ENCODE measurements at places on chromosomes 16 and 17.

- no peak for DNase-seq
These were observed 39.0 kb downstream of the DNAH17 start for GRCh38 chr17:78538033-78538776.

DNA sequence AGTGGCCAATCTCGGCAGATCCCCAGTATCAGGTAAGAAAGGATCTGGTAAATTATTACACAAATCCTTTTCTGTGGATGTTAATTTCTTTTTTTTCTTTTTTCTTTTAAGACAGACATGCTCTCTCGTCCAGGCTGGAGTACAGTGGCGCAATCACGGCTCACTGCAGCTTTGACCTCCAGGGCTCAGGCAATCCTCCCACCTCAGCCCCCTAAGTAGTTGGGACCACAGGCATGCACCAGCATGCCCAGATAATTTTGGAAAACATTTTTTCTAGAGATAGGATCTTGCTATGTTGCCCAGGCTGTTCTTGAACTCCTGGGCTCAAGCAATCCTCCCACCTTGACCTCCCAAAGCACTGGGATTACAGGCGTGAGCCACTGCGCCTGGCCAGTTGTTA lies 54.0 kb downstream of the GAS7 start:
- DNase-seq = no peak

DNA sequence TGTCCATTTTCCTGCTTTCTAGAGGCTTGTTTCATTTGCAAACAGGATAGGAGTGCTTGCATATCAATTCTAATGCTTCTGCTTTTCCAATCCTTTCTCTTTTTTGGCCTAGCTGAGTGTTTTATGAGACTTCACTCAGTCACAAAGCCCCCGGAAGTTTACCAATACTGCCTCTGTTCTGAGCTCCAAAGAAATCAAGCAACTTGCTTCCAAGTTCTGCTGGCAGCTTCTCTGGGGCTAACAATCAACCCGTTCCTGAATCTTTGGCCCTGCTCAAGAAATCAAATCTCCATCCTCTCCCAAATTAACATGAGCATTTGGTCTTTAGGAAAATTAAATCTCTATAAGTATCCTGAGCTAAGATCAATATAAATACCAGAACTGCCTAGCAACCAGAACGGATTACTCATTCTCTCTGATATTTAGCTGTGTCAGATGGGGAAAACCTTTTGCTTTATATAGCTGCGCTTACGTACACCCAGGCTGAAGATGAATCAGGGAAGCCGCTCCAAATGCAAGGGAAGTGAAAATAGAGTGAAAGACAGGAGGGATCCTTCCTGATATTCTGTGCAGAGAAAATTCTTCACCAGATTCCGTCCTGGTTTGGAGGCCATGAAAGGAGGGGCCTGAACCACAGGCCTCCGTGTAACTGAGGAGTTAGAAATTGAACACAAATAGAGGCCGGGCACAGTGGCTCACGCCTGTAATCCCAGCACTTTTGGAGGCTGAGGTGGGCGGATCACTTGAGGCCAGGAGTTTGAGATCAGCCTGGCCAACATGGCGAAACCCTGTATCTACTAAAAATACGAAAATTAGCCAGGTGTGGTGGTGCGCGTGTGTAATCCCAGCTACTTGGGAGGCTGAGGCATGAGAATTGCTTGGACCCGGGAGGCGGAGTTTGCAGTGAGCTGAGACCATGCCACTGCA lies 23.3 kb upstream of the GRB2 start:
- no peak for DNase-seq

- DNase-seq = no peak
These were observed 178.7 kb downstream of the CHD9NB start for GRCh38 chr16:52874042-52874441.

GRCh38 chr16:3096362-3096761 lies 2.7 kb downstream of the ZSCAN10 start:
- DNase-seq = no peak

- no peak for DNase-seq
These were observed 16.0 kb downstream of the HOXB4 start for GRCh38 chr17:48561884-48562810.

DNA sequence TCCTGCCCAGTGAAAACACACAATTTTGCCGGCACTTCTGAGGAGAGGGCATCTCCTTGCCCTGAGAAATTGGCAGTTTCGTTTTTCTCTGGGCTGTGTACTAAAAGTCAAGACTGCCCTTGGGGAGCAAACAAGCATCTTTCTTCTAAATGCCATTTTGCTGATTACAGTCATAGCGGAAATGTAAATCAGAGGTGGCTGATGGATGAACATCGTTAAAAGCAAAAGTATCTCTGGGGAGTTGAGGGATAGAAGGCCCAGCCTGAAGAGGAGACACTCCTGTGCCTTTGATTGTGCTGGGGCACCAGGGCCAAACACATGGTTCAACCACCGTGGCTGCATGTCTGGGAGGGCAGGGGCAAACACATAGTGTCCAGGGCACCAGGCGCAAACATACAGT lies 49.8 kb downstream of the ABCC12 start:
- DNase-seq = no peak

GRCh38 chr16:88578446-88579313 lies 8.5 kb downstream of the ZC3H18 start:
- DNase-seq = no peak

DNA sequence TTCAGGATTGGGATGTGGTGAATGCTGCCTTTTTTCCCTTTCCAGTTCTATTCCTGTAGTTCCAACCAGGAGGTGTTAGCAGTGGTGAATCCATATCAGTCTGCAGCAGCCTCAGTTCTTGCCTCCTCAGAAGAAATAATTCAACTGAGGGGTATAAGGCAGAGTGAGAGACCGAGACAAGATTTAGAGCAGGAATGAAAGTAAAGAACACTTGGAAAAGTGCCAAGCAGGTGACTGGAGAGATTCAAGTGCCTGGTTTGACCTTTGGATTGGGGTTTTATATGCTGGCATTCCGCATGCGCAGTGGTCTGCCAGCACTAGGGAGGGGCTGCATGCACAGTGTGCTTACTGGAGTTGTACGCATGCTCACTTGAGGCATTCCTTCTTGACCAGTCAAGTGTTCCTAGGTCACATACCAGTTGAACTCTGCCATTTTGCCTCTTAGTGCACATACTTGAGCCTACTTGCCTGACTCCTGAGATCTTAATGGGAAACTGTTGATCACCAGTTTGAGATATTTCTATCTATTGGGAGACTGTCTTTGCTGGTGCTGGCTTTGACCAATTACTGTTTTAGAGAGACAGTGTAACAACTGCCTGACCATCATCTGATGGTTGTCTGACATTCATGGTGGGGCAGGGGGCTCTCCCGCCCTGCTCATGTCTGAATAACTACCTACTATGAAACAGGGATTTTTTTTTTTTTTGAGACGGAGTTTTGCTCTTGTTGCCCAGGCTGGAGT lies 680 bp upstream of the CCL15 start:
- DNase-seq = peak; percentile 10

- no peak for DNase-seq
These were observed 4.9 kb upstream of the FZD2 start for GRCh38 chr17:44552361-44552760.

- DNase-seq = no peak
These were observed 3.9 kb upstream of the PHAF1 start for GRCh38 chr16:67105881-67106280.

- DNase-seq = no peak
These were observed 215.1 kb upstream of the ASIC2 start for GRCh38 chr17:33508215-33508614.

- DNase-seq = no peak
These were observed 20.4 kb downstream of the OTOA start for GRCh38 chr16:21684199-21684598.

- no peak for DNase-seq
These were observed 31.3 kb downstream of the SPOP start for GRCh38 chr17:49646391-49647255.

- no peak for DNase-seq
These were observed 11.9 kb downstream of the CDK5RAP3 start for GRCh38 chr17:47982645-47983390.

- DNase-seq = no peak
These were observed 113.4 kb upstream of the RCVRN start for GRCh38 chr17:10018461-10018891.

DNA sequence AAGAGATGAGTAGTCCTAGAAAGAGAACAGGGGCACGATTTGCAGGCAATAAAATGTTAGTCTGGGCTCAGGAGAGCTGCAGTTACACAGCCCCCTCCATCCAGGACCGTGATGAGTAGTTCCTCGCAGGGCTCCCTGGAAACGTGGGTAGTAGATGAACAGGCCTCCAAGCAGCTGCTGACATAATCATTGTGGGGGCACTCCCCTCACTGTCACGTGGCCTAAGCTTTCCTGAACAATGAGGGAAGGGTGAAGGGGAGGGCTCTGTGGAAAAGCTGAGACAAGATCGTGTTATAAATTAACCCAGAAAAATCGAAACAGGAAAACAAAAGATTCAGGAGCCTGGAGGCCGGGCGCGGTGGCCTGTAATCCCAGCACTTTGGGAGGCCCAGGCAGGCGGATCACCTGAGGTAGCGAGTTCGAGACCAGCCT lies 1.3 kb upstream of the PER1 start:
- no peak for DNase-seq

- DNase-seq = no peak
These were observed 15.0 kb upstream of the CPD start for GRCh38 chr17:30363715-30364202.

DNA sequence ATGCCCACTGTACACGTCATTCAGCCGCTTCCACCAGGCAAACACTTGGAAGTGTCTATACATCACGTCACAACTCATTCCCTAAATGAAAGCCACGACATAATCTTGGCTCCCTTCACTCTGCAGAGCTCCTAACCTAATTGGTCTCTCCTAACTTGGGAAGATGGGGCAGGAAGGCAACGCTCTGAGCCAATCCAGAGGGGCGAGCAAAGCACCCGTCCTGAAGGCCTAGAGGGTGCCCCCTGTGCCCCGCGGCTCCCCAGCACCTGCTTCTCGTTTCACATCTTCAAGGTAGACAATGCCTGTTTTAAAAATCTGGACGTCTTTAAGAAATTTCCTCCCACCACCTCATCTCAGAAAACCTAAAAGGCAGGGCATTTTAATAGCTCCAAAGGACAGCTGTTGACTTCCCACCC lies 1.0 kb downstream of the CSNK2A2 start:
- DNase-seq = no peak

DNA sequence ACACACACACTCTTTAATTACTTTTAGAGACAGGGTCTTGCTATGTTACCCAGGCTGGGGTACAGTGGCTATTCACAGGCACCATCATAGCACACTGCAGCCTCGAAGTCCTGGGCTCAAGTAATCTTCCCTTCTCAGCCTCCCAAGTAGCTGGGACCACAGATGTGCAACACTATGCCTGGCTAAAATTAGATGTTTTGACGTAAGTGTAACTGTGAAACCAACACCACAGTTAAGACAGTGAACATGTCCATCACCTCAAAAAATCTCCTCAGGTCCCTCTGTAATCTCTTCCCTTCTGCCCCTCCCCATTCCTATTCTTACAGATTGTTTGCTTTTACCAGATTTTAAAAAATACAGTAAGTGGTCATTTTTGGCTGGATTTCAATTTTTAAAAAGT lies 66.7 kb downstream of the RPGRIP1L start:
- no peak for DNase-seq

- DNase-seq = peak; percentile 91
These were observed at the start of gene GGNBP2 for GRCh38 chr17:36544307-36545076. GGNBP2 (plus strand) TSS chr17:36544919; CDS start chr17:36545725, 806 bp downstream.

Data from mesothelial cell of epicardium (in vitro differentiated cells).